ENCODE measurements at places on chromosomes 6 and 20.

DNA sequence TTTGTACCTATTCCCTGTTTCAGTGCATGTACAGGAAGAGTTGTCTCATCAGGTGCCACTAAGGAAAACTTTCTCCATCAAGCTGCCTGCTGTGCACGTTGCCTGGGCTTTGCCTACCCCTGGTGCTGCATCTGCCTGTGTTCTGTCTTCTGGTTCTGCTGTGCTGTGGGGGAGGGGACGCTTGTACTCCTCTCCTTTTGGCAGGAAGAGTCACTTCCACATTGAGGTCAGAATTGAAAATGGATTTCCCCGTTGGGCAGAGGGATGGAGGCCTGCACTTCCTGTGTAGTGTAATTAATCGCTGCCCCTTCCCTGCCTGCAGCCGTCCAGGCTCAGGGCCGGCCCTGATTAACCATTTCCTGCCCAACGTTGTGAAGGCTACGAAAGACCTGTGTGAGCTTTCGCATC is 153.3 kb downstream of the SCML4 start:
- H3K4me3 ChIP-seq: no peak overlapping the region
- DNase-seq: no peak
- H3K4me1 ChIP-seq: peaks cover 33% of the 10 kb centered on the region
- peaks cover 2% of the 10 kb centered on the region for H3K27me3 ChIP-seq

DNA sequence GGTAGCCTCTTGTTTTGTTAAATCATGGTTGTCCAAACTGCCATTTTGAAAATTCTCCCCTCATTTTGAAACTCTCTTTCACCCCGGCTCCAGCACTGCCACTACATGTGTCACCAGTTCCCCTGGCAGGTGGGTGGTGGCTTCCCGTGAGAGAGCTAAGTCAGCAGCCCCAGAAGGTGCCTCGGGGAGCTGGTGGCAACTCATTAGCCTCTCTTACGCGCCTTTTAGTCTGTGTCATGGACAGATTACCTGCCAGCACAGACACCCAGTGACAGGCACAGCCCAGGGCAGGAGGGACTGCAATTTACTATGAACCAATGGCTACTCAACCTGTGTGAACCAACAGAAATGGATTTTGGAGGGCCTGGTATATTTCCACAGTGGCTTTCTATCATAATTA is 147.1 kb upstream of the SASH1 start:
- H3K27ac ChIP-seq: no peak overlapping the region
- H3K36me3 ChIP-seq: no peaks in the 10 kb centered on the region
- H3K4me1 ChIP-seq: peaks cover under 1% of the 10 kb centered on the region
- DNase-seq: no peak
- peaks cover 48% of the 10 kb centered on the region for H3K27me3 ChIP-seq
- H3K4me3 ChIP-seq: no peak overlapping the region

DNA sequence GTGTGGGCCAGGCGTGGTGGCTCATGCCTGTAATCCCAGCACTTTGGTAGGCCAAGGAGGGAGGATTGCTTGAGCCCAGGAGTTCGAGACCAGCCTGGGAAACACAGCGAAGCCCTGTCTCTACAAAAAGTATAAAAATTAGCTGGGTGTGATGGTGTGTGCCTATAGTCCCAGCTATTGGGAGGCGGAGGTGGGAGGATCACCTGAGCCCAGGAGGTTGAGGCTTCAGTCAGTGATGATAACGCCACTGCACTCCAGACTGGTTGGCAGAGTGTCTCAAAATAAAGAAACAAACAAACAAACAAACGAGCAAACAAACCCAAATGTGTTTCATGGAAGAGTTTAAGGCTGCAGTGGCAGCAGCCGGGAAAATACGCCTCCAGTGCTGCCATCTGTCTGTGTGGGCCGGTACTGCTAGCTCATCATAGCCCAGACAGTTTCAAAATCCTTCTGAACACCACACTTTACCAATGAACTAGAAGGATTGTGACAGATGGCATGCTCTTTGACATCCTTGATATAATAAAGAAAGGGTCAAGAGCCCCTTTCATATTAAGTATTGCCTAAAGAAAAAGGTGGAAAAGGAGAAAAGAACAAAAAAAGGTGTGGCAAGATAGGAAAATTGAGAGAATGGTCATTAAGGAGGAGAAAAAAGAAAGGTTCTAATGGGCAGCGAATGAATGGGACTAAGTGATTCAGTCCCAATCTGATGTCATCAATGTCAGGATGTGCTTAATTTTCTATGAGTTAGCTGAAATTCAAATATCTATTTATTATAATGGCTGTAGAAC is 298.6 kb downstream of the SYNE1 start:
- H3K36me3 ChIP-seq: no peaks in the 10 kb centered on the region
- H3K4me1 ChIP-seq: peaks cover 10% of the 10 kb centered on the region
- H3K4me3 ChIP-seq: no peak overlapping the region
- no peak overlapping the region for H3K27ac ChIP-seq
- peaks cover 10% of the 10 kb centered on the region for H3K27me3 ChIP-seq

DNA sequence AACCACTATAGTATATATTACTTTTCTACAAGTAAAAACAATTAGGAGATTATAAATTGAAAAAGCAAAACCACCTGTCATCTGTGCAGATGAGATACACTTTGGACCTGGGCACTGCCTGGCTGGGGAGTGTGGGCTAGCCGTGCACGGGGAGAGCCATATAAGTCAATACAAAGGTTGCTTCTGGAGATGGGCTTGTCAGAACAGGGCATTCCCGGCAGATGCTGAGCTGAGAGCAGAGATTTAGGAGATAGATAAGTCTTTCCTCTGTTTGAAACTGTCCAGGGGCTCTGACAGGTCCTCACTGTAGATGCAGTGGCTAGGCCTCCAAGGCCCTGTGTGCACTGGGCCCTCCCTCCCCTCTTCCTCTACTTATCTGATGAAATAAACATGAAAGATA is 34.5 kb downstream of the CD164 start:
- DNase-seq: no peak
- H3K4me1 ChIP-seq: peaks cover 12% of the 10 kb centered on the region
- H3K4me3 ChIP-seq: no peak overlapping the region
- no peak overlapping the region for H3K27ac ChIP-seq

- no peaks in the 10 kb centered on the region for H3K27me3 ChIP-seq
- DNase-seq: no peak
- peaks cover 70% of the 10 kb centered on the region for H3K36me3 ChIP-seq
These were observed 57.4 kb downstream of the PREP start for GRCh38 chr6:105345506-105345905.

DNA sequence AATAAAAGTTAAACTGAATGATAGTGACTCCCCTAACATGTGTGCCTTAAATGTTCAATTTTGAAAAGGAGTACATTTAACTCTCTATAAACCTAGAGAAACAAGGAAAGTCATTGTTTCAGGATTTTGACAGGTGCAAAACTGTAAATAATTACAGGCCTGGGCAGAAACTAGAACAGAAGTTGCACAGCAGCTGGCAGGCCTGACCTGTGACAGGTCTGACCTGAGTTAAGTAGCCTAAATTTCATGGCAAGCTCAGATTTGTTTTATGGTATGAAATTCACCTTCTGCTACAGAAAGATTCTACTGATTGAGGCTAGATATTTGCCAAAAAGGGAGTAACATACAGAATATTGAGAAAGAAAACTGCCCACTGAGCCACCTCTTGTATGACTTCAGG is 166.1 kb downstream of the CDKAL1 start:
- H3K36me3 ChIP-seq: no peaks in the 10 kb centered on the region
- no peak for DNase-seq
- H3K4me1 ChIP-seq: peaks cover 45% of the 10 kb centered on the region

DNA sequence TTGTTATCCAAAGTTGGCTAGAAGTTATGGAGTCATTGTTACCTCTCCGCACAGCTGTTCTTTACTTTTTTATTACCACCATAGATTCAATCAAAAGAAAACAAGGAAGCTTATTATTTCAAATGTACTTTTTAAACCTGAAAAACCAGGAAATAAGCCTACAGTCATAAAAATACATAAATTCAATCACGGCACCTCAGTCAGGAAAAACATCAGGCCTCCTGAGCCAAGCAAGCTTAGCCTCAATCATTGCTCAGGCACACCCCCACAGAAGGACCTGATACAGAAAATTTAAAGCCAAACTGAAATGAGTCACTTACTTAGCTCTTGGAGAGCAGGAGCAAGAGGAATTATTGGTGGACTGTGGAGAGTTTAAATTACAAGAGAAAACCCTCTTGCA is 44.3 kb downstream of the MARCKS start:
- H3K27ac ChIP-seq: no peak overlapping the region
- no peaks in the 10 kb centered on the region for H3K36me3 ChIP-seq
- DNase-seq: no peak
- peaks cover 4% of the 10 kb centered on the region for H3K27me3 ChIP-seq

GRCh38 chr6:51495096-51495495 is 592.3 kb downstream of the PKHD1 start:
- H3K27ac ChIP-seq: no peak overlapping the region
- no peaks in the 10 kb centered on the region for H3K4me1 ChIP-seq
- no peaks in the 10 kb centered on the region for H3K36me3 ChIP-seq
- DNase-seq: no peak
- H3K4me3 ChIP-seq: no peak overlapping the region

GRCh38 chr6:53282234-53282633 is 66.5 kb downstream of the ELOVL5 start:
- no peaks in the 10 kb centered on the region for H3K27me3 ChIP-seq
- H3K27ac ChIP-seq: peak overlapping the region; percentile 58
- H3K4me1 ChIP-seq: peaks cover 25% of the 10 kb centered on the region

- peaks cover 7% of the 10 kb centered on the region for H3K27me3 ChIP-seq
- no peak for DNase-seq
- no peaks in the 10 kb centered on the region for H3K36me3 ChIP-seq
- no peak overlapping the region for H3K4me3 ChIP-seq
These were observed 76.9 kb upstream of the MAFB start for GRCh38 chr20:40765814-40766480.

GRCh38 chr6:13278991-13279390 is 49.3 kb downstream of the TBC1D7 start:
- no peak overlapping the region for H3K4me3 ChIP-seq
- H3K4me1 ChIP-seq: peaks cover 10% of the 10 kb centered on the region
- H3K27me3 ChIP-seq: no peaks in the 10 kb centered on the region

DNA sequence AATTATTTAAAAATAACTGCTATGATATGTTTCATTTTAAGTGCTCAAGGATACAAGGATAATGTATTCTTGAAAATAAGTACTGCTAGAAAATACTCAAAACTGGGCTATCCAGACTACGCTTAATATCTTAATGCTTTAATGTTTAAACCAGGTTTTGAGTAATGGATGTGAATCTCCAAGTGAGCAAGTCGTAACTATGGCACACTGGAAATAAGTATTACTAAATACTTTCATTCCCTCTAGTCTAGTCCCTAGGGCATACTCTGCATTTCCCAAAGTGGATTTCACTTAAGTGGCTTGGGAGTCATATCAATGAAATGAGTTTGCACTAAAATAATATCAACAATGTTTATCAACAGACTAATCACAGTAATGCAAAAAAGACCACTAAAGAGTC is 48.1 kb downstream of the HMGCLL1 start:
- H3K4me3 ChIP-seq: no peak overlapping the region
- no peaks in the 10 kb centered on the region for H3K4me1 ChIP-seq
- no peaks in the 10 kb centered on the region for H3K36me3 ChIP-seq
- DNase-seq: no peak
- no peaks in the 10 kb centered on the region for H3K27me3 ChIP-seq
- H3K27ac ChIP-seq: no peak overlapping the region

DNA sequence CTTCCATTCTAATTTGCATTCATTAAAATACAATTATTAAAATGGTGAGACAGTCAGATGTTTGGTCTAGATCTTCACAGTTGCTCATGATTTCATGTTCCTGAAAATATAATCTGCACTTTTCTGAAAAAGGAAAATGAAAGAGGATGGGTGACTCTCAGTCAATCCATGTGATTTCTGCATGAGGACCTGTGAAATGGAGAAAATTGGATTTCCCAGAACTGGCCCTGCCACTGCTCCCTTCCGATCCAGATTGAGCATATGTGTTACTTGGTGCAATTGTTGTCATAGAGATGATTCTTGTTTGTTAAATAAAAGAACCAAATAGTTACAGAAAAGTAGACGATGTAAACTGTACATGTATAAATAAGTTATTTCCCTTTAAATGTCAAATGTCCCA is 37.4 kb downstream of the HAO1 start:
- no peak overlapping the region for H3K4me3 ChIP-seq
- no peaks in the 10 kb centered on the region for H3K36me3 ChIP-seq
- H3K27ac ChIP-seq: no peak overlapping the region
- no peaks in the 10 kb centered on the region for H3K27me3 ChIP-seq
- no peak for DNase-seq
- H3K4me1 ChIP-seq: no peaks in the 10 kb centered on the region

GRCh38 chr6:31068669-31069340 is 43.6 kb downstream of the C6orf15 start:
- no peak overlapping the region for H3K27ac ChIP-seq
- H3K36me3 ChIP-seq: no peaks in the 10 kb centered on the region
- peaks cover 3% of the 10 kb centered on the region for H3K27me3 ChIP-seq
- no peak overlapping the region for H3K4me3 ChIP-seq

GRCh38 chr6:12473494-12473893 is 183.3 kb downstream of the EDN1 start:
- no peak for DNase-seq
- no peaks in the 10 kb centered on the region for H3K27me3 ChIP-seq
- H3K4me1 ChIP-seq: no peaks in the 10 kb centered on the region
- H3K36me3 ChIP-seq: no peaks in the 10 kb centered on the region
- no peak overlapping the region for H3K27ac ChIP-seq

DNA sequence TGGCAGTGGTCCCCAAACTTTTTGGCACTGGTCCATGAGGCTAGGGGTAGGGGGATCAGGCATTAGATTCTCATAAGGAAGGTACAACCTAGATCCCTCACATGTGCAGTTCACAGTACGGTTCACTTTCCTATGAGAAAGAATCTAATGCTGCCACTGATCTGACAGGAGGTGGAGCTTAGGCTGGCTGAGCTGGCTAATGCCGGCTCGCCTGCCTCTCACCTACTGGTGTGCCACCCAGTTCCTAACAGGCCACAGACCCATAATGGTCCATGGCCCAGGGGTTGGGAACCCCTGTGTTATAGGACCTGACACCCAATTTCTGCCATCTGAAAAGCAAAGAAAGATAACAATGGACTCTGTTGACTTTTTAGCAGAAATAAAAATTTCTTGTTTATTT is 199.6 kb downstream of the GMPR start:
- peaks cover 58% of the 10 kb centered on the region for H3K4me1 ChIP-seq
- DNase-seq: no peak
- no peaks in the 10 kb centered on the region for H3K27me3 ChIP-seq
- peaks cover 61% of the 10 kb centered on the region for H3K36me3 ChIP-seq
- H3K4me3 ChIP-seq: peak overlapping the region; percentile 81

GRCh38 chr6:67336014-67336413 is 1299.1 kb upstream of the ADGRB3 start:
- no peak overlapping the region for H3K4me3 ChIP-seq
- no peak overlapping the region for H3K27ac ChIP-seq
- H3K4me1 ChIP-seq: no peaks in the 10 kb centered on the region
- no peak for DNase-seq
- H3K27me3 ChIP-seq: no peaks in the 10 kb centered on the region

GRCh38 chr6:136716917-136717715 is 75.2 kb downstream of the MAP3K5 start:
- H3K4me3 ChIP-seq: no peak overlapping the region
- H3K27me3 ChIP-seq: no peaks in the 10 kb centered on the region
- peaks cover 36% of the 10 kb centered on the region for H3K36me3 ChIP-seq
- no peak overlapping the region for H3K27ac ChIP-seq
- no peak for DNase-seq

GRCh38 chr20:57079031-57080005 is 187.1 kb downstream of the BMP7 start:
- H3K27ac ChIP-seq: no peak overlapping the region
- no peaks in the 10 kb centered on the region for H3K36me3 ChIP-seq
- DNase-seq: no peak

Measured in activated T-helper 2 cell treated with anti-CD3 and anti-CD28 coated beads, Interferon-gamma antibody, Interleukin-2, Interleukin-4, amounts not matched to agents 10 μg/mL and 5 μg/mL and 100 μg/mL, durations not matched to agents 14 hours and 24 hours and 36 hours (primary cell).